ENCODE measurements at places on chromosomes 13 and 19.

DNA sequence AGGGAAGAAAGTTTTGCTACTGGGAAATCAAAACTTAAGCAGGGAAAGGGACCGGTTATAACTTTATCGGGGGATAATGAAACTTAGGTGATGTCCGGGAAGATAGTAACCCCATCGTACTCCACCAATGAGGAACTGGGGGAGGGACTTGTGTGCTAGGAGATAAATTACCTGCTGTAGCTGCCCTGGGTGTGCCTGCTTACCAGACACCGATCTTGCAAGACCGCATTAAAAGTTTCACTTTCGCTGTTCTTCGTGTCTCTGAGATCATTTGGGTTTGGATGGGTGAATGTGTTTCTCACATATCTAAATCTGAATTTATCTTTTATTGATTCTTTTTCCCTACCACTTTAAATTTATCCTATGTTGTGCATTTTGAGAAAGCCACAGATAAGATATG is 381.4 kb downstream of the SLITRK6 start:
- DNase-seq, result no peak

- DNase-seq, result no peak
Observed at GRCh38 chr13:112711528-112712265, 21.9 kb downstream of the ATP11A start.

GRCh38 chr19:37691881-37692504 is 27.6 kb downstream of the ZNF607 start:
- peak; percentile 51 for DNase-seq

DNA sequence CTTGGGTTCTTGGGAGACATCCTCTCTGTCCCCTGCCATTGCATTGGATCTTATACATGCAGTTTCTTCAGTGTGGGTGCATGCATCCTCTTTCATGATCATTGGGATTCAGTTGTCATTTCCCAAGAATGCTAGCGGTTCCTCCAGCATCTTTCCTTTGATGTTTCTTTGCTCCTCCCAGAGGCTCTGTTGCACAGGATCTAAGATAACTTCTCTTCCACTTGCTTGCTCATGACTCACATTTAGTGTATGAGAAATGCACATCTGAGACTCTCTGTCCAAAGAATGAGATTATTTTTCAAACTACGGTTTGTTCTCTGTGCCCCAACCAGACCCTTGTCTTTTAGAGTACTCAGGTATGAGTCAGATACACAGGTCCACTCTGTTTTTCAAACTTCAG is 197.1 kb downstream of the NDFIP2 start:
- no peak for DNase-seq

- DNase-seq, result no peak
Observed at GRCh38 chr13:31207661-31208552, 8.1 kb downstream of the B3GLCT start.

DNA sequence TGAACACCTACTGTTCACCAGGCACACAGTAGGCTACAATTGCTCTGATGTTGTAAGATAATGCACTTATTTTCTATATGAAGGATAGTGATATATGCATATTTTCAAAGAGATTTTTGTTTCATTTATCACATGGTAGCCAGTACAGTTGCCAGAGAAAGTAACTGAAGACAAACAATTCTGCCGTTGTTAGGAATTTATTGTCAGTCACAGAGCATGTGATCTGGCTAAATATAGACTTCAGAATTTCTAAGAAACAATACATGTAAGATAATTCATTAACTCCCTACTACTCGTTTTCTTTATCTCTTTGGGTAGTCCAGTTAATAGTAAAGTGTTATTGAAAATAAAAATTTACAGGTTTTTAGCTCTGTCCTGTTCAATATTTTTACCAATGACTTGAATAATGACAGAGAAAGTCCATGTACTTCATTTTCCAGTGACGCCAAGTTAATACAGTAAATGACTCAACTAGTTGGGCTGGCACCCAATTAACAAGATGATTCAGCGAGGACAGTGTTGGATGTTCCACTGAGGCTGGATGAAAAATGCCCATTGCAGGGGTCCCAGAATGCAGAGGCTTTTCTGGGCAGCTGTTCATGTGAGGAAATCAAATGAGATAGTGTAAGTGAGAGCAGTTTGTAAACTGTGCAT is 35.6 kb downstream of the GJA3 start:
- DNase-seq, result no peak

DNA sequence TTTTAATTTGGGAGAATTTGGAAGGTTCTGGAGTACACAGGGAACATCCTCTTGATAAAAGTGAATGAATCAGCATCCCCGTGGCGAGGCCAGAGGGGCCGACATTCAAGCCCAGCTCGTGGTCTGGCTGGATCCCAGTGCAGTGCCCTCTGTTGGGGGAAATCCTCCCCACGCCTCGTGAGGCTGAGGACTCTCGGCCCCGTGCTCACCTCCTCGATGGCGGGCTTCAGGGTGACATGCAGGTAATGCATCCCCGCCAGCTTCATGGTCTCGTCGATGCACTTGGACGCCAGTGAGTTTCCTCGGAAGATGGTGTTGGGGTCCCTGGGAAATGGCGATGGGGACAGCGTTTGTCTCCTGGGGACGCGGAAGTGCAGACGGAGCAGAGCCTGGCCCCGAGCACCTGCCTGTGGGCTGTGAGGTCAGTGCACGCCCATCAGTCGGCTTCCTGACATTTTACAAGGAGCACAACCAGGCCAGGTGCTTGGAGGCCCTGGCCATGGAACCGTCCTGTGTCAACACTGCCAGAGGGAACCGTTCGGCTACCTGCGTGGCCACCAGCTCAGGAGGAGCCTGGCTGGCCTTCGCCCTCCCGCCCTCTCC is 43.3 kb upstream of the C13orf46 start:
- DNase-seq, result no peak

GRCh38 chr13:80180740-80181355 is 160.1 kb downstream of the SPRY2 start:
- no peak for DNase-seq

- no peak for DNase-seq
Observed at GRCh38 chr13:73168953-73169401, 110.2 kb downstream of the KLF5 start.

- DNase-seq, result no peak
Observed at GRCh38 chr13:105278943-105279381, 1256.5 kb downstream of the EFNB2 start.

- DNase-seq, result no peak
Observed at GRCh38 chr13:67769987-67770341, 539.8 kb upstream of the PCDH9 start.

DNA sequence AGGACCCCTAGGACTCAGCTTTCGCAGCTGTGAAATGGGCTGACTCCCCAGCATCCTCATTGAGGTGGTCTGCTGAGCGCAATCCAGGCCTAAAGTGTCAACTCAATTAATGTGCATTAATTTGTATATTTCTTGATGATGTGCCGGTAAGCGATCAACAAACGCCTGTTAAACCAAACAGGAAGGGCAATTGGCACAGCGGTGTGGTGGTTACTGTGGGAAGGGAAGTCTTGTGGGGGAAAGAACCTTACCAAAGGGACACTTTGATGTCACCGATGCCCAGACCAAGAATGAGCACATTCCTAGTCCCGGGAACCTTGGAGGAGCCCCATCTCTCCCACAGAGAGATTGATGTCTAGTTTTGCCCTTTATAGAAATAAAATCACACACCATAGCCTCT is 1.6 kb downstream of the JAK3 start:
- no peak for DNase-seq

- DNase-seq, result no peak
Observed at GRCh38 chr19:42251572-42252358, 3.2 kb downstream of the ERF start.
